ENCODE measurements at places on chromosomes 3 and 15.

DNA sequence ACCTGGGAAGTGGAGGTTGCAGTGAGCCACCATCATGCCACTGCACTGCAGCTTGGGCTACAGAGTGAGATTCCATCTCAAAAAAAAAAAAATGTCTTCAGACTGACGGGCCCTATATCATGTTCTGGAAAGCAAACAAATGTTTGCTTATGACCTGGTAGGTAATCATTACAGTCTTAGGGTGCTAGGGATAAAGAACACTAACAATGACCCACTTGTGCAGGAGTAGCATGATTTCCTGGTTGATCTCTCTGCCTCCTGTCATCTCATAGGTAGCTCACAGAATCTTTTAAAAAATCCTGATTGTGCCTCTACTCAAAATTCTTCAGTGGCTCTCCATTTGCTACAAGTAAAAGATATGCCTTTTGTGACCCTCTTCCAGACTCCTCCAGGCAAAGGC is 74.5 kb upstream of the TSPAN3 start:
- no peak for DNase-seq

DNA sequence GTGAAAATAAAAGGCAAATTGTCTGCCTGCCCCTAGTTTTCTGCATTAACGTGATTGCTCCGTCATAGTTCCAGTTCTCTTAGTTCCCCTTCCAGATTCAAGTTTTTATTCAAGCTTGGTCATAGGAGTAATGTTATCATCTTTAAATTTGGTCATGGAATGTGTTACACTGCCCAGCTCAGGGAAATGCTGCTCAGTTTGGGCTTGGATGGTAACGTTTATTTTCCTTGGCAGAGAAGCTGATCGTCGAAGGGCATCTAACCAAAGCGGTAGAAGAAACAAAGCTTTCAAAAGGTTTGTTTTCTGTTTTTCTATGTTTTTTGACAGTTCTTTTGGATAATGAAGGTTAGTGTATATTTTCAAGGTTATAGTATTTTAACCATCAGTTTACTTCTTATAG is 118.4 kb upstream of the FLNB start:
- no peak for DNase-seq

DNA sequence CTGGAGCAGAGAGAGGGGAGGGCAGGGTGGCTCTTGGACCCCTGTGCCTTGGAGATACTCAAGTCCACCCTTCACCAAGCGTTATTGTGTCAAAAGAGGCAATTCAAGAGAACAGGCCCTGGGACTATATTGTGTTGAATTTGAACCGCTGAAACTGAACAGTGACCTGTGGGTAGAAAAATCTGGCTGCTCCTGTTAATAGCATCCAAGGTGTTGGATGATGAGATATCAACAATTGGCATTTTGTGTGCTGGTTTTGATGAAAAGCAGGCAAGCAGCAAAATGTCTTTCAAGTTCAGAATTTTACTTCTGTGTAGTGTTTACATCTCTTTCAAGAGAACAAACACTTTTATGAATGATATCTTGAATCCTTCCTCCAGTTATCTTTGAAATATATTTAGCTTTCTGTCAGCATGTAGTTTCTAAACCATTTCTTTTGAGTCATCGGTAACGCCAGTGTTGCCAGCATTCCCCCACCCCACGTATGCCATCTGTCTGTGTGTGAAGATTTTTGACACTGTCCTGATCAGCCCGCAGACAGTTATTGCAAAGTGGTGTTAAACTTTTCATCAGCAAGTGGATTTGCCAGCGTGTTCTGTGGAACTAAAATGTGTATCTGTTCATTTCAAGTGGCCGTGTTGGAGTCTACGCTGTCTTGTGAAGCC is 34.8 kb downstream of the PDHB start:
- no peak for DNase-seq

- DNase-seq = peak; percentile 79
Observed at GRCh38 chr3:102136183-102136582, 286.9 kb downstream of the NFKBIZ start.

GRCh38 chr3:131555456-131555855 is 52.7 kb upstream of the MRPL3 start:
- no peak for DNase-seq

DNA sequence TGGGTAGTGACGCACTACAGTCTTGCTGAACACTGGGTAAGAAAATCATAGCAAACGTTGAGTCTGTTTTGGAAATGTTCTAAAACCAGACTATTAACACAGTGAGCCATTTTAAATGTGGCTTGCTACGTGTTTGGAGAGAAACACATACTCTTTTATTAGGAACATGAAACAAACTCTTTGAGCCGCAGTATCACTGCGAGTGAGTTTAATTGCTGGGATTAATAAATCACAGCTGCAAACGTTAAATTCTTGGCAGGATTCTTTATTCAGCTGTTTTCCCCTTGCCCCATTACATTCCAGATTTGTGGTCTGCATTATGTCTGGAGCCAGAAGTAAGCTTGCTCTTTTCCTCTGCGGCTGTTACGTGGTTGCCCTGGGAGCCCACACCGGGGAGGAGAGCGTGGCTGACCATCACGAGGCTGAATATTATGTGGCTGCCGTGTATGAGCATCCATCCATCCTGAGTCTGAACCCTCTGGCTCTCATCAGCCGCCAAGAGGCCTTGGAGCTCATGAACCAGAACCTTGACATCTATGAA is 33.6 kb downstream of the BTD start:
- no peak for DNase-seq

- peak; percentile 46 for DNase-seq
Observed at GRCh38 chr3:85560088-85560785, 601.4 kb downstream of the CADM2 start.

DNA sequence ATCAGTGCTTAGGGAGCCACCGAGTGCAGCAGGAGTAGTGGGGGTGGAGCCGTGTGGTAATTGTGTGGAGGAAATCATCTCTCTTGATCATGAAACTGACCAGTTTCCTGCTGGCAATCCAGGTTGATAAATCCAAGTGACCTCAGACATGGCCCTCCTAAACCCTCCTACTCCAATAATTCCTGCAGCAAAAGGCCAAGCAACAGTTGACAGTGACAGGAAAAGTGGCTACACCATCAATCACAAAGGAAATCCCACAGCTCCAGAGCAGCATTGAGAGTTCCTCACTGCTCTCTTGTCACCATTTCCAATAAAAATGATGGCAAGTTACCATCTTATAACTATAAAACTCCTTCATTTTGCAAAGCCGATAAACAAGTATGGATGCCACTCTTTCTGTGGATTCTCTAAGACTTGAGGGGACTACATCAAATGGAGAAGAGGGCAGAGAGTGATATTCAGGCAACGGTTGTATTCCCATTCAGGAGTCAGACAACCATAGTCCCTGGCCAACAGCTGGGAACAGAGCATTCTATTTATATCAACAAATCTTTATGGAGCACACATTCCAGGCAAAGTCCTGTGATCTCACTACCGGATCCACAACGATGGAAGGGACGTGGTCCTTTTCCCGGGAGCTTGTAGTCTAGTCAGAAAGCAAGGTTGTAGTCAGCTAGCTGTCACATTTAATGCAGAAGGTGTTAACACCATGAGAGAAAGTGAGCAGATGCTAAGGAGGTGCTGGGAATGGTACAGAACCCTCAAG is 312.5 kb upstream of the CTNNB1 start:
- no peak for DNase-seq

GRCh38 chr3:29933802-29934490 is 653.1 kb downstream of the RBMS3 start:
- DNase-seq = no peak

GRCh38 chr3:32553459-32553858 is 17.2 kb downstream of the DYNC1LI1 start:
- no peak for DNase-seq

DNA sequence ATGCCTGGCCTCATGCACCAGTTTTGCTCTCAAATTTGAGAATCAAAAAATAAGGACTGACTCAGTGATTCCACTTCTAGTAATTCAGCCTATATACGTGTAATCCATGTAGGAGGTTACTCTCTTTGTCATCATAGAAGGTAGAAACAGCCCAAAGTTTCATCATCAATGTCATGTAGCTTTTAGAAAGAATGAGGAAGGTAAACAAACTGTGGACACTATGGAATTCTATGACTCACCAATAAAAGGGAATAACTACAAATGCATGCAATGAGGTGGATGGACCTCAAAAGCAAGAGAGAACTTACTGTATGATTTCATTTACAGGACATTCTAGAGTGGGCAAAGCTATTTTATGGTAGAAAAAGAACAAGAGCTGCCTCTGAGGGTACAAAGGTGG is 93.2 kb upstream of the LRIG1 start:
- peak; percentile 99 for DNase-seq

DNA sequence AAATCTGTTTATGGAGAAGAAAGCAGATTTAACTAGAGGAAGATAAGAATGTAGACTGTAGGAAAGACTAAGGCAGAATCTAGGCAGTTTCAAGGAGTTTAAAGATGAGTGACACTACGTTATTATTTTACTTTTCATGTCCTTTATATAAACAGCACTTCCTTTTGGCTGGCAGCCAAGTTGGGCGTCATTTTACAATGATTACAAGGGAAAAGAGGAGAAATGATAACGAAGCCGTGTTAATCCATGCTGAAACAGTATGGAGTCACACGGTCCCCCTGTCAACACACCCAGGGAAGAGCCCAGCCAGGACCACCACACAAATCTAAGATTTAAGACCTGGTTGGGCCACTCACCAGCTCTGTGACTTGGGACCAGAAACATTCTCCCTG is 83.7 kb upstream of the NEO1 start:
- peak; percentile 8 for DNase-seq
